ENCODE measurements at places on chromosomes 12 and 14.
A peak's percentile ranks its signal among the peaks of the same experiment; 100 is the strongest.

GRCh38 chr12:122994140-122994675 is 13.7 kb downstream of the ARL6IP4 start:
- DNase-seq: no peak

DNA sequence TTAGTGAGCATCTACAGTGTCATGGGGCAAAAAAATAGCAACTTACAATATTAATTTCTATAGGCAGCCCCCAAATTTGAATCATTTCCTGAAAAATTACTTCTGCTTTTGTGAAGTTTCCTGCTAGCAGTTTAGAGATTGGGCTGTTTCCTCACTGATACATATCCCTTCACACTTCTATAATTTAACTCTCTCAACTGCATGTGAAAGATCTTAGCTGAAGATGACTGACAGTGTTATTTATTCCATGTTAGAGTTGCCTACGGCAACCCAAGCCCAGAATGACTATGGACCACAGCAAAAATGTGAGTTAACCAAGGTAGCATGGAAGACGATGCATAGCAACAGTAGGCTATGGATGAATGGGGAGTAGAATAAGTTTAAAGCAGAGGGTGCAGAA is at the start of gene KLRG1:
KLRG1 (plus strand) TSS at position 134 of the 400 bp plus-strand sequence; CDS start at position 224, 90 bp downstream.
- DNase-seq: no peak

GRCh38 chr14:61089126-61089750 is 108.2 kb downstream of the SLC38A6 start:
- DNase-seq: no peak

DNA sequence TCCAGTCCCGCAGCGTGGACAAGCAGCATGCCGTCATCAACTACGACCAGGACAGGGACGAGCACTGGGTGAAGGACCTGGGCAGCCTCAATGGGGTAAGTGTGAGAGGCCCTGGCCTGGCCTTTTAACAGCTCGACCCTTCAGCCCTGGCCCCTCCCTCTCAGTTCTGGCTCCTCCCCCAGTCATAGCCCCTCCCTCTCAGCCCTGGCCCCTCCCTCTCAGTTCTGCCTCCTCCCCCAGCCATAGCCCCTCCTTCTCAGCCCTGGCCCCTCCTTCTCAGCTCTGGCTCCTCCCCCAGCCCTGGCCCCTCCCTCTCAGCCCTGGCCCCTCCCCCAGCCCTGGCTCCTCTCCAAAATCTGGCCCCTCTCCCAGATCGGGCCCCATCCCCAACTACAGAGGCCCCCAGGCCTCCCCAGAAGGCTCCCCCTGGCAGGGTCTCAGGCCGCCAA is 11.2 kb downstream of the CEP170B start:
- peak; percentile 22 for DNase-seq

DNA sequence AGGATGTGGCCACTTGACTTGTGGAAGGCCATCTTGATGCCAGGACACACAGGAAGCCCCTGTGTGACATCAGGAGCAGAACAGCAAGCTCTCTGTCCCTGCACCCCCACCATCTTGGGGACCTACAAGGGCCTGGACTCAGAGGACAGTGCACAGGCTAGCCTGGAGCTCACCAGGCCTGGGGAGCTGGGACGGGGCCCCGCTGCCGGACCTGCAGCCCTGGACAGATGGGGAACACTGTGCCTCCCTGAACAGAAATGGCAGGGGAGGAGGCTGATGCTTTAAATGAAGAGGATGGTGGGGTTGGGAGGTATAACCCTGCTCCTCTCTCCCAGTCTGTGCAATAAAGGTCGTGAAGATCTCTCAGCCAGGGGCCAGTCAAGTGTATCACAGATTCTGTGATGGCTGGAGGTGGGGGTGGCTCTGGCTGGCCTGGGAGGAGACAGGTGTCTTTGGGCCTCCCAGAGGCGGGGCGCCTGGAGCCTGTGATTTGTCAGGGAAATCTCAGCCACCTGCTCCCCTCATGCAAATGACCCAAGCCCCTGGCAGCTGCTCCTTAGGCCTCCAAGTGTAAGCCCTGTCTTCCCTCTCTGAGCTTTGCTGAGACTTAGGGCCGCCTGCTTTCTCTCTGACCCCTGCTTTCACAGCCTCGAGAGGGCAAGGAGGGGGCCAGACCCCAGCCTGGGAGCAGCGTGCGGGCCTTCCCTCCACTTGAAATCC is 1.1 kb upstream of the GNB3 start:
- DNase-seq: no peak

DNA sequence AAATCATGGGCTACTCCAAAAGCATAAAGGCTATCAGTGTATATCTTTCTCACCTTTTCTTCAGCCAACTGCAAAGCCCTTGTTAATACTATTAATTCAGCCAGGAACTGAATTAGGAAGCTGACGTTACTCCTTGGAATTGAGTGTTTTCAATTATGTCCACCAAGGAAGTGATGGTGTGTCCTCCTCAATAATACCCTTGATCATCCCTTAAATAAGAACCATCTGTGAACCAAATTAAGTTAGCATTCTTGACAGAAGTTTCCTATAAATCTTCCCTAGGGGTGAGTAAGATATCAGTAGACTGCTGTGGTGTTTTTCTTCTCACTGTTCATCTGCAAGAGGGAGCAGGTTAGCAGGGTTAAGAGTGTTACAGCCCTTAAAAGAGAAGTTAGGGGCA is 252.3 kb upstream of the AVPR1A start:
- no peak for DNase-seq

DNA sequence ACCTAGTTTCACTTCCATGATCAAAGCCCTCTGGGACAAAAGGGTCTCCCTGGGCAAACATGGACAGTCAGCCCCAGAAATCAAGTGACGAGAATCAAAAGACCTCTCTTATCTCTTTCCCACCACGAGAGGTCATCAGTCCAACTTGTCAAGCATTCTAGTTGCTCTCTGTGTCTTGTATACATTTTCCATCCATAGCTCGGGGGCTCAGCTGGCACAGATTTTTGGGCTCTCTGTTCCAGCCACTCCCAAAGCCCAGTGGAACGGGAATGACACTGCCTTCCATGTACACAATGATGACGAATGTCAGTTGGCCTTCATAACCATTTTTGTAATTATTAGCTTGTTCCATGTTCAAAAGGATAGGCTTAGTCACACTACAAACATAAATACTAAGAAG is 29.7 kb downstream of the NOS1 start:
- no peak for DNase-seq

DNA sequence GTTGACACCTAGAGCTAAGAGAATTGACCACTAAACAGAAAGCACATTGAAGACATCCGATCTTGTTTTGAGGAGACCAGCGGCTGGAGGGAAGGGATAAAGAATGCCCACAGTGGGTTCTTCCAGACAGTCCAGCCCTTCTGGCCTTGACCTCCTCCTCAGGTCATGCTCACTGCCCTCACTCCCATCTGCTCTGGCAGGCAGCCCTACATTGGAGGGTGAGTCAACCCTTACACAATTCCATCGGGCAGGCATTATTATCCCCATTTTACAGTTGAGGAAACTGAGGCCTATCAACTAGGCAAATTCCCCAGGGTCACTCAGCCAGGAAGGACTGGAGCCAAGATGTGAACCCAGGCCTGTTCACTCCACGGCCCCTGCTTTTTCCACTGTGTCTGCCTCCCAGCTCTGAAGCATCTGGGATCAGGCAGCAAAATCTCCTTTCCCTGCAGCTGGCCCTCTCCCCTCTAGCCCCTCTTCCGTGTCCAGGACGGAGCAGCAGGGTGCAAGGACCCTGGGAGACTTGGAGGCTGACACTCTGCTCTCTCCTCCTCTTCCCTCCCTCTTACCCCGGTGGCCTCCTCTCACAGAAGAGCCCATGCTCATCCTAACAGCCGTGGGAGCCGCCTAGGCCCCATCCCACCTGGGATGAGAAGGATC is 5.3 kb downstream of the SCNN1A start:
- no peak for DNase-seq

DNA sequence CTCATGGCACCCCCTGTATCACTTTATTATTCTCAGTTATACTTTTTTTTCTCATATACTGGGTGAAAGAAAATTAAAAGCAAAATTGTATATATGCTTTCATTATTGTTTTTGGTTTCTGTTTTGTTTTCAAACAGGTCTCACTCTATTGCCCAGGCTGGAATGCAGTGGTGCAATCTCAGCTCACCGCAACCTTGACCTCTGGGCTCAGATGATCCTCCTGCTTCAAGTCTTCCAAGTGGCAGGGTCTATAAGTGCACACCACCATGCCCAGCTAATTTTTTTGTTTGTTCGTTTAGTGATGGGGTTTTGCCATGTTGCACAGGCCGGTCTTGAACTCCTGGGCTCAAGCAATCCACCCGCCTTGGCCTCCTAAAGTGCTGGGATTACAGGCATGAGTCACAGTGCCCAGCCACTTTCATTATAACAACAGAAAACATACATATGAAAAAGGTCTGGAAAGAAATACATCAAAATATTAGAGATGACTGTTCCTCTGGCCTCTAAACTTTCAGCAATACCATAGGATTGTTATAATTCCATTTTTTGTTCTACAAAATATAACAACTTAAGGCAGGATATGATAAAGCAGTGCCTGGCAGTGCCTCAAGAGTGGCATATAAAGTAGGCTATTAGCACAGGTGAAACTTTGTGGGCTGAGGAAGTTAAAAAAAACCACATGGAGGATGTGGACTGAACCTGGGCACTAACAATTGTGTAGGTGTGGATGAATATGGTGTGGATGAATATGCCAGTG is 5.8 kb upstream of the NTN4 start:
- DNase-seq: no peak

DNA sequence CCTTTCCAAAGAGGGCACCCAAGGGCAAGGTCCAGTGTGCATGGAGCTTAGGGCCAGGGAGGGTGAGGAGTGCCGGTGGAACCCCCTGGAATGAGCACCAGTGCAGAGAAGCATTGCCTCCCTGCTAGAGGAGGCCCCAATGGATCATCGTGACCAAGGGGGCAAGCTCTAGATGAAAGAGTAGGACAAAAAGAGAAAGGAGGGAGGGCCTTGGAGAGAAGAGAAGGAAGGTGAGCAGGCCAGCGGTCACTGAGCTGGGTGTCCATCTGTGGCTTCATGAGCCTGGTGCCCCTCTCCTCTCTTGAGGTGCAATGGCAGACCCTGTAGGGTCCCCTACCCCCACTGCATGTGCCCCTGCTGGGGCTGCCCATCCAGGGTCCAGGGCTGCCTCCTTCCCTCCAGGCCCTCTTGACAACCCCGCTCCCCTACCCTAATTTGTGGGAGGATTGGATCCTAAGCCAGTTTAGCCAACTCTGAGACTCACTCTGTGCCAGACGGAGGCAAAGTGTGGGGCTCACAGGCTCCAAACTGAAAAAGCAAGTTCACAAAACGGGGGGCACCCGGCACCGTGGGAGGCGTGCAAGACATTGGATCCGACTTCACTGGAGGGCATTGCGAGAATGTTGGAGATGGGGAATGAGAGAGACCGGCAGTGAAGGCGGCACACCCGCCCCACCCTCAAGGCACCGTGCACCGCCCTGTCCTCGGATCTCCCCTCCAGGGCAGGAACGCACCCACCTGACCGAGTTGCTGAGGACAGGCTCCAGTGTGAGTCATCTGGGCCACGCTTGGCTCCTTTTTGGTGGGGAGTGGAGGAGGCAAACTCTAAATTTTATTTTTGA is 207.5 kb downstream of the KIF26A start:
- no peak for DNase-seq

GRCh38 chr12:73486256-73486655 is 1051.4 kb upstream of the ATXN7L3B start:
- DNase-seq: no peak

DNA sequence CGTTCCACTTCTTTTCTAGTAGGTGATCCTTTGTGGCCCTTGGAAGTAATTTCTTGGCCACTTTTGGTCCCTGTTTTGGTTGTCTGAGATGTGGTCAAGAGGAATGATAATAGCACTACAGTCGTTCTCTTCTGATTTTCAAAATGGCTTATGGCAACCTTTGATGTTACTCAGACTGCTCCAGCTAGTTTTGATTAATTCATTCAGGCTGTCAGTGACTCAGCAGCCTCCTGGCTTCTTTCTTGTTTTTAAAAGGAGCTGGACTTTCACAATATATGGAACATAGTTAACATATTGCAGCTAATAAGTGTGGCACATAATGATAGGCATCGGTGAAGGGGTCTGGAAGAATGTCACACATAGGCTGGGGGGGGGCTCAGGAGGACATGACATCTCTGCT is 47.3 kb downstream of the WDR20 start:
- no peak for DNase-seq

DNA sequence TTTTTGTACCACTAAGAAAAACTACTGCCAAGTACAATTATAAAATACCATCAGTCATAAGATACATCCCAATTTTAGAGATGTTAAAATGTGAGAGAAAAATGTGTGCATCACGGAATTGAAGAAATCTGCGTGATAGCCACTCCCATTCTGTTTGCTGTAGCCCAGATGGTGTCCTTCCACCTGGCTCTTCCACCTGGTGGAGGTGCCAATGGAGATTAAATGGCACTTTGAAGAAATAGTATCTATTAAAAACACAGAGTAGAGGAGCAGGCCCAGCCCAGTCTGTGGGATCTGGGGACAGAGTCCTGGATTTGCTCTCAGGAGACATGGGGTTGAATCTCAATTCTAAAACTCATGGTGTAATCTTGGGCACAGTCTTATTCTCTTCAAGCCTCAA is 35.5 kb downstream of the TSPAN11 start:
- no peak for DNase-seq
